ENCODE measurements at places on chromosomes 6 and 20. TPM values are rescaled to one million over a fixed set of nuclear protein-coding genes. Genes with fewer than 3 reads are reported as not detected.

ACTL10 gene
- total RNA-seq: not detected

GRCh38 chr6:160523223-160523622 is 140.9 kb downstream of the LPA start:
- no peaks in the 10 kb centered on the region for H3K36me3 ChIP-seq
- DNase-seq: no peak
- peaks cover 4% of the 10 kb centered on the region for H3K27me3 ChIP-seq

SSTR4 gene
- not detected for total RNA-seq

- no peaks in the 10 kb centered on the region for H3K27me3 ChIP-seq
- H3K27ac ChIP-seq: no peak overlapping the region
- H3K4me1 ChIP-seq: no peaks in the 10 kb centered on the region
- H3K4me3 ChIP-seq: no peak overlapping the region
- no peak for DNase-seq
Observed at GRCh38 chr6:118876198-118876597, 17.8 kb upstream of the ASF1A start.

SLC13A3 gene
- not detected for total RNA-seq

DNA sequence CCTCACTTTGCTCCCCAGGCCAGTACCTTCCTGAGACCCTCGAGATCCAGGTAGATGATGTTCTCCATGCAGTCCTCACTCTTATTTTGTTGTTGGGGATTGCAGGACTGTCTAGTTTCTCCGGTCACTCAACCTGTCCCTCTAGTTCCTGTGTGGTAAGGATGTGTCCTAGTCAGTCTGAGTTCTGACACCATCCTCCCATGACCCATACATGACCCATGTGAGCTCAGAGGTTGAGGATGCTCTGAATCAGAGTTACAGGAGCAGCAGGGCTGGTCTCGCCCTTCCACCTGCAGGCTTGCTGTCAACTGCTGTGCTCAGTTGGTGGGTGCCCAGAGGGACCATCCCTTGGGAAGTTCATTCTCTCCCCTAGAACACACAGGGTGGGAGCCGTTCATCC is 11.9 kb upstream of the CST8 start:
- no peak for DNase-seq
- H3K27me3 ChIP-seq: peaks cover 3% of the 10 kb centered on the region
- no peaks in the 10 kb centered on the region for H3K4me1 ChIP-seq
- no peaks in the 10 kb centered on the region for H3K36me3 ChIP-seq
- no peak overlapping the region for H3K27ac ChIP-seq

DNA sequence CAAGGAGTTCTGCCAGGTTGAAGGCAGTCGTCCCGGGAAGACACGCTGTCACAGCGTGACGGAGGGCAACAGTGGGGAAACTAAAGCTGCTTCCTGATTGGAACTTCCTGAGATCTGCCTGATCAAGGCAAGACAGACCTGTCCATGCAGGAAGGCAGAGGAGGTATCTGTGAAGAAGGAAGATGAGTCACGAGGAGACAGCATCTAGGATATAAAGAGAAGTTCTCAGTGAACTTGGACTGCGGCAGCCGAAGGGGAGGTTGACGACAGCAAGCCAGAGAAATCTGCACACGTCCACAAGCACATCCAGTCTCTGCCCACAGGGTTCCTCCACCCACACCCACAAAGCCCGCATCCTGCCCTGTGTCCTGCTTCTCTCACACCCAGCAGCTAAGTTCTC is 38.6 kb downstream of the PREP start:
- no peak overlapping the region for H3K27ac ChIP-seq
- H3K36me3 ChIP-seq: peaks cover 45% of the 10 kb centered on the region
- peaks cover 11% of the 10 kb centered on the region for H3K4me1 ChIP-seq
- no peak overlapping the region for H3K4me3 ChIP-seq

DNA sequence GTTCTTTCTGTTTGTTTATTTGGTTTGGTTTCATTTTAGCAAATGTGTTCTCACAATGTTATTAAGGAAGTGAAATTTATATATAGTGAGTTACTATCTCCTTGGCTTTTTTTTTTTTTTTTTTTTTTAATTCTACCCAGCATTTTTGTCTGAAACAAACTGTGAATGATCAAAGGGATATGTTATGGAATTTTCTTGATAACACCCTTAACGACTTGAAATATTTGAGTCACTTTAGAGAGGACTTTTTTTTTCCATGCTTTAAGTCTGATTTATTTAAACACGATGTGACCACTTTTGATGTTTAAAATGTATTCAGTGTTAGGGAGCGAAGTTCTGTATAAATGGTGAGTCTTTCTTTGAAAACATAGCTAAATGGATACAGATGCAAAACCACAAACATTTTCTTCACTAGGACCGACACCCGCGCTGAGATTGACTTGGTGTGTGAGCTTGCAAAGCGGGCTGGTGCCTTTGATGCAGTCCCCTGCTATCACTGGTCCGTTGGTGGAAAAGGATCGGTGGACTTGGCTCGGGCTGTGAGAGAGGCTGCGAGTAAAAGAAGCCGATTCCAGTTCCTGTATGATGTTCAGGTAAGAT is 149.7 kb downstream of the MTHFD1L start:
- H3K36me3 ChIP-seq: peaks cover 22% of the 10 kb centered on the region
- no peak overlapping the region for H3K27ac ChIP-seq
- H3K4me1 ChIP-seq: no peaks in the 10 kb centered on the region
- H3K27me3 ChIP-seq: no peaks in the 10 kb centered on the region

GRCh38 chr20:44481719-44482416 is 6.2 kb downstream of the TTPAL start:
- no peak overlapping the region for H3K4me3 ChIP-seq
- H3K4me1 ChIP-seq: no peaks in the 10 kb centered on the region
